ENCODE measurements at places on chromosomes 3 and 15.

- no peak for DNase-seq
These were observed 26.2 kb upstream of the HHATL start for GRCh38 chr3:42728668-42729364.

GRCh38 chr3:157231071-157231470 is 71.1 kb upstream of the CCNL1 start:
- peak; percentile 24 for DNase-seq

DNA sequence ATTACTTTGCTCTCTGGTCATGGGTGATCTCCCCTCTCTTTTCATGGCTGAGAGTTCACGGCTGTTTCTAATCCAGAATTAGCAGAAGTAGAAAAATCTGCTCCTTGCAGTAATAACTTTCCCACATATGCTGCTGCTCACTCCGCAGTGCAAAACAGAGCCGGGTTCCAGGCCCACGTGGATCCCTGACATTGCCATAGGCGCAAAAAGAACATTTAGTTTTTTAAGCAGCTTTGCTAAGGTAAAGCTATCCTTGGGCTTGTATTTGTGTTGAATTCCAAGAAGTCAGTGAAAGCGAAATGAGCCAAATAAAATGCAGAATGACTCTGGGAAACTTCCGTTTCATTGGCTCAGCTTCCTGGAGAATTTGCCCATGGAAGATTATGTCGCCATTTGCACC is 633.7 kb upstream of the SUCLG2 start:
- DNase-seq, result no peak

- DNase-seq, result peak; percentile 62
These were observed 5.4 kb upstream of the MASP1 start for GRCh38 chr3:187296911-187297310.

GRCh38 chr3:169475978-169476698 is 187.4 kb downstream of the MECOM start:
- DNase-seq, result no peak

GRCh38 chr3:72290859-72291638 is 506.1 kb upstream of the PROK2 start:
- no peak for DNase-seq

- DNase-seq, result no peak
These were observed 39.5 kb downstream of the YEATS2 start for GRCh38 chr3:183737116-183737515.

GRCh38 chr3:15284121-15284889 is 48.1 kb downstream of the SH3BP5 start:
- DNase-seq, result no peak

- DNase-seq, result no peak
These were observed 8.6 kb upstream of the NME9 start for GRCh38 chr3:138338244-138338643.

DNA sequence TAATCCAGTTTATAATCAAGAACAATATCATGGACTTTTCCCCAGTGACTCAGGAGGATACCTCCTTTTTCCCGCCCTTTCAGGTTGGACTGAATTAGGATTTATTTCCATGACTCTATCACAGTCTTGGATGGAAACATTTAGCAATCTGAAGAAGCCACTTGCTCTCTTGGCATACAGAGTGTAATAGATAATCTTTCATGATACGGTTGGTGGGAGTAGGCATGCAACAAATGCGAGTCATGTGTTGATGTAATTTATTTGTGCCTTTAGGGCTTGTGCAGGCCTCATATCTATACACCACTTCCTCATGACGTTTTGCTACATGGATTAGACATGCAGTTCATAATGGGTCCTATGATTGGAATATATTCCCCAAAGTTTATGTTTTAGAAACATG is 54.2 kb upstream of the MCTP2 start:
- DNase-seq, result no peak

DNA sequence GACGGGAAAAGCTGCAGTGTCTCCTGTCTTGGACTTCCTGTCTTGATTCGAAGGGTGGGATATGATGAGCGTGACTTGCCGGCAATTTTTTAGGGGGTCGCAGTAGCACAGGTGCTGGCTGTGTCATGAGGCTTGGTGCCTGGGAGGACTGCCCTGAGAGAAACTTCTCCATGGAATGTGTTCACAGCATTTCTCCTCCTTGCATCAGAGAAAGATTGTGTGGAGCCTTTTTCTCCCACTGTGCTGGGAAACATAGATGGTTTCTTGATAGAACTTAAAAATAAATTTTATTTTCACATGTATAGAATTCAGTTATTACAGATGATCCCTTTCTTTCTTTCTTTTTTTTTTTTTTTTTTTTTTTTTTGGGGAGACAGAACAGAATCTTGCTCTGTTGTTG is 121.4 kb downstream of the KLHL25 start:
- DNase-seq, result no peak

DNA sequence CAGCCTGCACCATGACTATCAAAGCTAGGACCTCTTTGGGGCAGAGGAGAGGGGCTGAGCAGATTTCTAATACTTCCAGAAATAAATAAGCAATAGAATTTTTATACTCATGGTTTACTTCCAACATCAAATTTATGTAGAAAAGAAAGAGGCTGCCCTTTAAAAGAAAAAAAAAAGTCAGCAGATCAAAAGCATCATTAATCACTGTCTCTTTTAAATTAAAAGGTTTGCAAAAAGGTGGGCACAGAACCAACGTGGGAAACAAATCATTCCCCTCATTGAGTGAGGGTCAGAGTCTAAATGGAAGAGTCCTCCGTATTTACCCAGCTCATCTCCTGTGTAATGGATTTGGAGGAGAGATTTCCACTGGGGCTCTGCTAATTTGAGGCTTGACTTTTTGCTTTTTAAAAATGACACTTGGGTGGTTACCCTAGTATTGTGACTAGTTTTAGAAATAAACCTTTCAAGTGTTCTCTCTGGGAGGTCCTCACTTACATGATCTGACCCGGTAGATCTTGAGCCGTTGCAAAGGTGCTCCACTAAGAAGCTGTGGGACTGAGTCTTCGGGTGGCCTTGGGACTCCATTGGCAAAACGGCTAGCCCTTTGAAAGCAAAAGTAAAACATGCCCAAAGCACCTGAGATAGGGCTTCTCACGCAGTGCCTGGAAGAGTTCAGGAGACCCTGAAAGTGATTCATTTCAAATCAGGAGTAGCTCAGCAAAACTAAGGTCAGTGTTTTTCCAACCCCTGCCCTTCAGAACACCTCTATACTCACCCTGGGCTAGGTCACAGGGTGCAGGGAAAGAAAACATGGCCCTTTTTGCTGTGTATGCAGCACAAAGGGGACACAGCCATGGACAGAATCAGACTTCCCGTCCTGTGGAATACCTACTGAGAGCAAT is 320.9 kb downstream of the FOXP1 start:
- no peak for DNase-seq

DNA sequence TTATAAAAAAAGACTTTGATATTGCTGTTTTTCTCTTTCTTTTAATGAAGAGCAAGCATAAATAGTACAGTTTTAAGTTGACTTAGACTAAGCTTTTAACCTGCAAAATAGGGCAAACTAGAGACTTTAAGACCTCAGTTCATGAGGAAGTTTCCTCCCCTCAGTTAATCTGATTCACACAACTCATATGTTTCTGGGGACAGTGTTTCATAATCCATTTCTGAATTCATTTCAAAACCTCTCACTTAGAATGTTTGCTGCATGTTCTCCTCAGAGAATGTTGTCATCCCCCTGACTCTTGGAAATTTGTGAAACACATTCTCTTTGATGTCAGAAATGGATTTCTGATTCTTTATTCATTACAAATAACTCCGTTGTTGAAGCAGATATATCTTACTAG is 79.3 kb upstream of the SKOR1 start:
- peak; percentile 24 for DNase-seq

DNA sequence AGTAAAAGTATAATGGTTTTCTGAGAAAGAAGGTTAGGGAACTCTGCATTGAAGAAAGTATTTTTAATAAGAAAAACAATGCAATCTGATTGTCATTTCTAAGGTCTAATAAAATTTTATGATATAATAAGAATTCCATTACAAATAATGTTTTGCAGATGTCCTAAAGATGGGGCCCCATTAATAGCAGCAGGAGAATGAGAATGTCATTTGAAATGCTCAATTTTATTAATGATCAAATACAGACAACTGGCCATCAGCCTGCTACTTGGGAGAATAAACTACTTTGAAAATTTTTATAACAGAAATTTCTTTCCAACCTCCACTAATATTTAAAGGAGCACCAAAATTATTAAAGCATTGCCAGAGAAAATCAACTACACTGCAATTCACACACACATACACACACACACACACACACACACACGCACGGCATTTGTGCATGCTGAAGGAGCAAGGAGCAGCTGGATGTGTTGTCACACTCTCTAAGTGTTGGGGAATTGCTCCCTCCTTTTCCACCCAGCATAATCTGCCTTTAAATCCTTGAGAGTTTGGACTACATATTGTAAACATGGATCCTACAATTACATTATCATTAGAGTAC is 109.5 kb downstream of the THRB start:
- no peak for DNase-seq

DNA sequence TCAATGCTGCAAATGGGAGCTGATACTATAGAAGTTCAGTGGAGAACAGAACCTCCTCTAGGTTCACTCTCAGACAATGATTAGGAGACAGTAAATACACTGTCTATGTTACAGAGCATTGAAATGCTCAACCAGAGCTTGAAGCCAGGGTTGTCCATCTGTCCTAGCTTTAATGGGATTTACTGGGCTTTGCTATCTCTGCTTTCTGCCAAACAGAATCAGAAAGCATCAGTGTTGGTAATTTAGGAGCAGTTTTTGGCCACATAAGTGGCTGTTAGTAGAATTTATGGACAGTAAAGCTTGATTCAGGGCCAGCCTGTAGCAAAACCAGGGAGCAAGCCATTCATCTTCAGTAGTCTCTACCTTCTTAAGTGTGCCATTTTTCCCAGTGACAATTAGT is 396.3 kb downstream of the LSAMP start:
- no peak for DNase-seq

GRCh38 chr15:70236341-70237086 is 138.8 kb upstream of the TLE3 start:
- peak; percentile 95 for DNase-seq

- no peak for DNase-seq
These were observed 463.1 kb upstream of the ARHGEF26 start for GRCh38 chr3:153658136-153658535.

DNA sequence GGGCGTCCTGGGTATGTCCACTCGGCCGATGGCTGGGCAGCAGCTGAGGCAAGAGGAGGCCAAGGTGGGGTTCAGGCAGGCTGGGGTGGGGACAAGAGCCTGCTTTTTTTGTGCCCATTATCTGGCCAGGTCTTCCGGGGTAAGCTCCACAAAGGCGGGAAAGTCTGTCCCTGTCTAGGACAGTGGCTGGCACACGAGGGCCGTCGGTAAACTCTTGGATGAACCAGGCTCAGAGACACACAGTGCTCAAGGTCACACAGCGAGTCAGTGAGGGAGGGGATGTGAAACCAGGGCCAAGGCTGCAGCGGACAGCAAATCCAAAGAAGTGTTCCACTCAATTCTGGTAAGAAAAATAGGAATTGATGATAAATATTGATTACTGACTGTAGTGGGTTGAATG is 2.9 kb downstream of the DNAJB8 start:
- DNase-seq, result no peak

DNA sequence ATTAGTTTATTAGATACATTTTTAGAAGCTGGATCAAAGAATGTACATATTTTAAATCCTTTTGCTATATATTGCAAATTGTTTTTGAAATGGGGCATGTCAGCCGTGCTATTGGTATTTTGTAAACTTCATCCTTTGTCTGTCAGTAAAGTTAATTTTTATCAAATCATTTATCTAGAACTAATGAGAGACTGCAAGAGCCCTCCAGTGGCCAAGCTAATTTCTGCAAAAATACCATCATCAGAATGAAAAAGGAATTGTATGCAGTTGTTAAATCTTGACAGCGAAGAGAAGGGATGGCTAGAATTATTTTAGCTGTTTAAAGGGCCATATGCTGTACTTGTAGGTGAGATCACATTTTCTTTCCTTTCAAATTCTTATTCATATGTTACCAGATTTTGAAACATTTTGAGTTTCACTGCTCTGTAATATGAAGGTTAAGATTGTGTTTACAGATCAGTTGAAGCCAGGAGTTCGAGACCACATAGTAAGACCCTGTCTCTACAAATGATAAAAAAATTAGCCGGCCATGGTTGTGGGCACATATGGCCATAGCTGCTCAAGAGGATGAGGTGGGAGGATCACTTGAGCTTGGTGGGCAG is 8.1 kb upstream of the CLDN11 start:
- no peak for DNase-seq

GRCh38 chr3:79040701-79041100 is 727.1 kb downstream of the ROBO1 start:
- peak; percentile 84 for DNase-seq

DNA sequence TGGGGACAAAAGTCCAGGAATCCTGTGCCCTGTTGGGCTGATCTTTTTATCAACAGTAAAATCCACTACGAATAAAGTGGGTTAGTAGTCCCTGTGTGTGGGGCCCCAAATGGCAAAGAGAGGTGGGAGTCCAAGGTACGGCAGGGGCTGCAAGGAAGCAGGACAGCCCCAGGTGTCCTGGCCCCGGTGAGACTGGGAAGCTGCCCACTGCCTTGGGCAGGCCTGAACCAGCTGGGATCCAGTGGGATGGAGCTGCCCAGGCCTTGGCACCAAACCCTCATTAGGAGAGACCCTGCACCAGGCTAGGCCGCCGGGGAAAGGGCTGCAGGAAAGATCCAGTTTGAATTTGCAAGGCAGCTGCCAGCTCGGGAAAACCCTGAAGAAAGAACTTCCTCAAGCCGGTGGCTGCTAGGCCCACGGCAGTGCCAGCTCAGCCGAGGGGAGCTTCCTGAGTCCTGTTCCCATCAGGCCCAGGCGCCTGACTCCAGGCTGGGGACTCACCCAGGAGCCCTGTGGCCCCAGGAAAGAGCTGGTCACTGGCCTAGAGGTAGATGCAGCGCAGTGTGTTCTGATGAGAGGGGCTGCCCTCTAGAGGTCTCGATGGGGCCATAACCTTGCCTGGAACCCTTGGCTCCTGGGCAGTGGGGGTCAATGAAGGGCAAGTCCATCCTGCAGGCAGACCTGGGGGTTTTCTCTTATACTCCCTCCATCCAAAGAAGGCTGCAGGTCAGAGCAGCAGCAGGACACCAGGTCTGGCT is 14.4 kb upstream of the GNAI2 start:
- DNase-seq, result no peak

DNA sequence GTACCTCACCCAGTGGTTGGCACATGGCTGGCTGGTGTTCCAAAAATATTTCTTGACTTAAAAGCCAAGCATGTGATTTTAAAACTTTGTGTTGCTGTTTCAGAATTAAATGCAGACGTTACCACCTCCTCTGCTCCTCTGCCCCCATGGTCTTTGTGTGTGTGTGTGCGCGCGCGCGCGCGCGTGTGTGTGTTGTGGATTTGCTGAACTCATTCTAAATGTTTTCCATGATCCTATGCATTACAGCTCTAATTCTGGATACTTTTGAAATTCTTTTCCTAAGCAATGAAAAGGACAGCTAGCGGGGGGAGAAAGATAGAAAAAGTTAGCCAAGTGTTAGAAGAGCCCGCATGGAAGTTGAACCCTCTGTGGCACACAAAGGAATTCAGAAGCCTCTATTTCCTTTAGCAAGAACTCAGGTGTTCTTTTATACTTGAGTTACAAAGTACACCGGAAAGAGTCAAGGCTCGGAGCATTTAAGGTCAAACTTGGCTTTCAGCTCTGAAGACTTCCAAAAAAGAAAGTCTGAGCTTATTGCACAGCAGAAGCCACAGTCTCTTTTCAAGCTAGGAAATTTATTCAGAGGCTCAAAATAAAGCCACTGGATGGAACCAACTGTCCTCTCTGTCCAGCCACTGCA is 350.5 kb upstream of the TBL1XR1 start:
- no peak for DNase-seq

- no peak for DNase-seq
These were observed 11.1 kb upstream of the MFN1 start for GRCh38 chr3:179336345-179336929.

- DNase-seq, result no peak
These were observed 161.9 kb downstream of the ATG7 start for GRCh38 chr3:11434017-11434526.

All from HS-5 (cell line).